Lung (tissue), 17 donors: ENCODE measurements at places on chromosomes 7 and 10. TPM values are rescaled to one million over a fixed set of nuclear protein-coding genes. Genes with fewer than 3 reads are reported as not detected.
A peak's percentile ranks its signal among the peaks of the same experiment; 100 is the strongest.

Gene SEC61A2
- total RNA-seq, result 17.5 TPM

DNA sequence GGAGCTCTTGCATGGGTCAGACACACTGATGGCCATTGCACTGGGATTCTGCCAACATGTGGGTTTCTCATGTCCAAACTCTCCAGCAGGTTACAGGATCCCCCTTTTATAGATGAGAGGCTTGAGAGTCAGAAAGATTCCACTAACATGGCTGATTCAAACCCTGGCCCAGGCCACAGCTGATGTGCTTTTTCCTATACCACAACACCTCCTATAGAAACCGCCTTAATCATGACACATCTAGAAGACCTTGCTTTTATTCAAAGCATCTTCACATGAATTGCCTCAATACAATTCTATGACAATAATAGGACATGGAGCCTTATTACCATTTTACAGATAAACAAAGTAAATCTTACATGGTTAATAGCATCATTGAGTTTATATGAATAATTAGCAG lies 188.6 kb downstream of the DPY19L1 start:
- no peak overlapping the region for H3K27ac ChIP-seq
- H3K4me3 ChIP-seq, result no peak overlapping the region
- H3K4me1 ChIP-seq, result peaks cover 15% of the 10 kb centered on the region
- DNase-seq, result no peak
- no peaks in the 10 kb centered on the region for H3K27me3 ChIP-seq

DNA sequence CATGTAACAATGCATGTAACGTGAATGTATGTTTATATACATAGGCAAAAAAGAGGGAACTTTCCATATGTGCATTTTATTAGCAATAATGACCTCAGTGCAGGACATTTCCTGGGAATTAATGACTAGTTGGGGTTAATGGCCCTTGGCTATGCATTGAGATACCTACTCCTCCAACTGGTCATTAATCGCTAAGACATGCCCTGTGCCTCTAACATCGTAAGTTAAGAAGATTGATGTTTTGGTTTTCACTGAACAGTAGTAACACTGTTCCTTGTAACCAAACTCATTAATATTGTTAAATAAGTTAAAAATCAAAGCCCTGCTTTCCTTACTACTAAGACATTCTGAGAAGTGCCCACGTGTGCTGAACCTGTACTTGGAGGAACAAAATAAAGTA lies 61.7 kb downstream of the SEMA3D start:
- H3K4me3 ChIP-seq, result no peak overlapping the region
- H3K27ac ChIP-seq, result no peak overlapping the region
- no peaks in the 10 kb centered on the region for H3K27me3 ChIP-seq
- no peaks in the 10 kb centered on the region for H3K4me1 ChIP-seq
- H3K36me3 ChIP-seq, result no peaks in the 10 kb centered on the region
- no peak for DNase-seq

GRCh38 chr7:83153419-83153818 lies 9.3 kb downstream of the PCLO start:
- H3K4me3 ChIP-seq, result no peak overlapping the region
- no peak overlapping the region for H3K27ac ChIP-seq
- no peaks in the 10 kb centered on the region for H3K27me3 ChIP-seq
- DNase-seq, result no peak

DNA sequence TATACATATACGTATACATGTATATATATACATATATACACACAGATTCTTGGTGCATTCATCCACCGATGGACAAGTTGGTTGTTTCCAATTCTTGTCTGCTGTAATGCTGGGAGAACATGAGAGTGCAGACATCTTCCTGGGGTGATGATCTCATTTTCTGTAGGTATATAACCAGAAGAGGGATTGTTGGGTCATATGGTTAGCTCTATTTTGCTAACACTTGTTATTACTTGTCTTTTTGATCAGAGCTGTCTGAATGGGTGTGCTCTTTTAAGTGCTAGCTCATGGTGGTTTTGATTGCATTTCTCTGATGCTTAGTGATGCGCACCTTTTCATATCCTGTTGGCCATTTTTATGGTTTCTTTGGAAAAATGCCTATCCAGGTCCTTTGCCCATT lies 106.4 kb downstream of the TAX1BP1 start:
- no peak overlapping the region for H3K4me3 ChIP-seq
- no peaks in the 10 kb centered on the region for H3K36me3 ChIP-seq

GRCh38 chr7:139647814-139648390 lies 124.4 kb downstream of the CLEC2L start:
- H3K4me3 ChIP-seq, result no peak overlapping the region
- peak overlapping the region; percentile 72 for H3K27ac ChIP-seq
- H3K27me3 ChIP-seq, result no peaks in the 10 kb centered on the region
- H3K4me1 ChIP-seq, result peaks cover 16% of the 10 kb centered on the region
